ENCODE measurements at places on chromosomes 2 and 18.

DNA sequence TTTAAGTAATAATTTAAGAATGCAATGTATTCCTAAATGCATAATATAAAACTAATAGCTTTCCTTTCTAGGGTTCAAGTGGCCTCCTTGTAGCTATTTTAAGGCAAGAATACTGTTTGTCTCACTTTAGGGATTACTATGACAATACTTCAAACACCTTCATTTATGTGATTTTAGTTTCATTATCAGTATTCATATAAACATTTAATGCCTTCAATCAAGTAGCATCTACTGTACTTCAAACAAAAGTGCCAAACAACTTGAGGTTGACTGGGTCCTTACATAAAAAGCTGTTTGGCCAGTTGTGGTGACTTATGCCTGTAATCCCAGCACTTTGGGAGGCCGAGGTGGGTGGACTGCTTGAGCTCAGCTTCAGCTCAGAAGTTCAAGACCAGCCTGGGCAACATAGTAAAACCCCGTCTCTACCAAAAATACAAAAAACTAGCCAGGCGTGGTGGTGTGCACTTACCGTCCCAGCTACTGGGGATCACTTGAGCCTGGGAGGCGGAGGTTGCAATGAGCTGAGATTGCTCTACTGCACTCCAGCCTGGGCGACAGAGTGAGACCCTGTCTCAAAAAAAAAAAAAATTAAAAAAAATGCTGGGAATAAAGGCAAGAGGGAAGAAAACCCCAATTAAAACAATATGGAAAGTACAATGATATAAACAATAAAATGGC is 9.3 kb downstream of the MEX3C start:
- DNase-seq: no peak

GRCh38 chr18:58793361-58793760 is 71.3 kb upstream of the ZNF532 start:
- DNase-seq: no peak

GRCh38 chr2:211033765-211034164 is 477.4 kb downstream of the CPS1 start:
- DNase-seq: no peak

- peak; percentile 3 for DNase-seq
Measured at GRCh38 chr2:66427300-66427699, 7.6 kb upstream of the MEIS1 start.

GRCh38 chr2:233341296-233341695 is 13.0 kb upstream of the DGKD start:
- DNase-seq: no peak

GRCh38 chr2:208130712-208131110 is 1.1 kb upstream of the CRYGC start:
- no peak for DNase-seq

DNA sequence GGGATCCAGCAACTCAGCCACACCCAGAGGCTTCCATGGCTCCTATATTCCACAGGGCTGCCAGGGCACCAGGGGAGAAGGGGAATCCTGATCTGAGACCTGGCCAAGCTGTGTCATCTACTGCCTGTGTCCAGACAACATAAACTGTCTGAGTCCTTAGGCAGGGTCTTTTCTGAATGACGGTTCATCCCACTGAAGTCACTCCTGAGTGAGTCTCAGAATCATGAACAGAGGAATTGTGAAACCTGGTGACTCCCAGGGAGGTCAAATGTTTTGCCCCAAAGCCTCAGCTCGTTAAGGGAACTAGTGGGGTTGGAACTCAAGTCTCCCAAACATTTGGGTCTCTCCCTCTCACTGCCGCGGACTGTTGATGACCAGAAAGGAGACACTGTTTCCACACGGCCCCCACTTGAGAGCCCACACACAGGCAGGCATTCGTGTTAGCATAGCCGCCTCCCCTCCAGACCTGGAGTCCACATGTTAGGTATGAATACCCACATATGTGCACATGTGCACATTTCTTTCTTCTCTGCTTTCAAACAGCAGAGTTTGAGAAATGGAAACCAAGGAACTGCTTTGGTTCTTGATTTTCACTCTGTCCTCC is 125.0 kb upstream of the MSH6 start:
- no peak for DNase-seq

DNA sequence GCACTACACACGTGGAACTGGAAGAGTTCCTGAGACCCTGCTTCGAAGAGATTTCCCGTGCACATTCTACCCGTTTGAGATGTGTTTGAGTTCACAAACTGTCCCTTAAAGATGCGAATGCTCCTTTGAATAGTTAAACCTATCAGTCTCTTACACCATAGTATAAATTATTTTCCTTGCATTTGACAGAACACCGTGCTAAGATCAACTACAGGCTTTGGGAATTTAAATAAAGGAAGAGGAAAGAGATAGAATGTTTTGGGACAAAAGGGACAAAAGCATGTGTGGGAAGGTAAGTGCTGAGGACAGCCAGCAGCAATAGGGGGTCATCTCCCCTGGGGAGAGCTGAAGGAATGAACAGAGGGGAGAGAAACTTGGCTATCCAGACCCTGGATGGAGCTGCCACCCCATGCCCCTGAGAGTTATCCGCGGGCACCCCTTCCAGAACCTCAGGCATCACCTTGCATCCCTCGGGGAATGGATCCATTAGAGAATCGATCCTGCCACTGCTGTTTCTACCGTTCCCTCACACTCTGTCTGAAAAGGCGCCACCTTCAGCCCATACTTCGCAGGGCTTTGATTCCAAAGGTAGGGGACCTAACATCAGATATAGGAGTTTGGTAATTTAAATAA is 888 bp upstream of the ADCY3 start:
- DNase-seq: no peak

DNA sequence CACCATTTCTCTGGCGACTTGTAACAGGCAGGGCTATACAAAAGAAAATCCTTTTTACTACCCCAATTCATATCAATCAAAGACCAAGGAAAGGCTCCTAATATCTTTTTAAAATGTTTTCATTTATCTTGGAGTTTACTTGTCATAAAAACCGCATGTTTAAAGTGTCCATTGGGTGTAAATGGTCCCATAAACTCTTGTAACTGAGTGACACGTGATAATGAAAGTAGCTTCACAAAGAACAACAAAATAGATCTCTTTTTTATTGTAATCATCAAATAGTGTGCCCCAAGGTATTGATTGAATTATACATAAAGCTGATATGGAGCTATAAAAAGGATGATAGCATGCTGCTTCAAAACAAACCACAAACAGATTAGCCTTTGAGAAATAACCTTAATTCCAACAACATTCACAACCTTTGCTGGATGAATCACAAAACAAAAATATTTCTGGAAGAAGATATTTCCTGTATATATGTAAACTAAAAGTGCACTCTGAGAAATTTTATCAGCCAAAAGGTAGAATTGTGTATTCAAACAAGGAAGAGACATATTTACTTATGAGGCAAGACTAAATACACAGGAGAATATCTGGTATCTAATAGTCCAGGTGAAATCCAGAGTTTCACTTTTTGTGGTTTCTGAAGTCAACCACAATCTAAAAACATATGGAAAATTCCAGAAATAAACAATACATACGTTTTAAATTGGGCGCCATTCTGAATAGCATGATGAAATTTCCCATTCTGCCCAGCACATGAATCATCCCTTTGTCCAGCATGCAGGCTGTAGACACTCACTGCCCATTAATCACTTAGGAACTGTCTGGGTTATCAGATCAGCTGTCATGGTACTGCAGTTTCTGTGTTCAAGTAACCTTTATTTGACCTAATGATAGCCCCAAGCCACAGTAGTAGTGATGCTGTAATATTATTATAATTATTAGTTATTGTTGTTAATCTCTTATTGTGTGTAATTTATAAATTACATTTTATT is 237.5 kb downstream of the PIK3C3 start:
- DNase-seq: no peak

- DNase-seq: no peak
Measured at GRCh38 chr2:130727286-130727924, 1.5 kb upstream of the GPR148 start.

- DNase-seq: no peak
Measured at GRCh38 chr2:230925879-230926765, 1.1 kb upstream of the GPR55 start.

DNA sequence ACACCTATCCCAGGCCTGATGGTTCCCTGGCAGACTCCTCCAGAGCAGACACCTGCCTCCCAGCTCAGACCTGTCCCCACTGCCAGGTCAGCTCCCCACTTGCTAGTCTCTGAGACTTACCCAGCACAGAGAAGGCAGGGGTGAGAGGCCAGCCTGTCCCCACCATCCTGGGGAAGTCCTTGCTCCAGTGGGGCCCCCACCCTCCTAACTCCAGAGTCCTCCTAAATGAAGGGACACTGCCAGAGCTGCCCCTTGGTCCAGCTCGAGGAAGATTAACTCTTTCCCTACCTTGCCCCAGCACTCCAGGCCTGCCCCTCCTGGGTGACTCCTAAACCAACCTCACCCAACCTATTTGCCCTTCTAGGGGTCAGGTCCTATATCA is 30.4 kb upstream of the TNS1 start:
- no peak for DNase-seq
